ENCODE measurements at places on chromosomes 3 and 15.
A peak's percentile ranks its signal among the peaks of the same experiment; 100 is the strongest.

GRCh38 chr3:179624451-179624850 lies 19.9 kb downstream of the NDUFB5 start:
- no peak for DNase-seq

GRCh38 chr3:120852412-120852811 lies 55.6 kb upstream of the STXBP5L start:
- DNase-seq: no peak

DNA sequence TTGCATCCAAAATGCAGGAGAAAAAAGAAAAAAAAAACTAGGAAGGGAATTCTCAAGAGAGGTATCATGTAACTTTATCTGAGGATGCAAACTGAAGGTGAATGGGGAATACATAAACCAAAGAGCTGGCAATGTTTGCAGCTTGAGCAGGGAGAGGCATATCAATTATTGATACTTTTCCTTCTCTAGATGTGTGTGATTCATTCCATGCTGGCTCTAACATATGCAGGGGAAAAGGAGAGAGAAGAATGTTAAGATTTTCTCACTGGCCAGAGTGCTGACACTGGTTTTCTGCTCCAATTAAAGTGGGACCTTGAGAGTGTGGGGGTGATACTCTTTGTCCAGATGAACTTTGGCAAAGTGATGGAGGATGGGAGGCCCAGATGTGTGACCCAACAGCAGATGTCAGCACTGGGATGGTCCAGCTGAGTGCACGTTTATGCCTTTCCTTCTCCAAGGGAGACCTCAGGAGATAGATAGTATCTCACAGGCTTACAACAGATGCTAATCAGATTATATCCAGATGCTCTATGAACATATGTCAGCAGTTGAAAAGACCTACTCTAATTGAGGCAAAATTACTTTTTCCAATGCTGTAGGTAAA lies 50.0 kb upstream of the PSMD6 start:
- DNase-seq: no peak

DNA sequence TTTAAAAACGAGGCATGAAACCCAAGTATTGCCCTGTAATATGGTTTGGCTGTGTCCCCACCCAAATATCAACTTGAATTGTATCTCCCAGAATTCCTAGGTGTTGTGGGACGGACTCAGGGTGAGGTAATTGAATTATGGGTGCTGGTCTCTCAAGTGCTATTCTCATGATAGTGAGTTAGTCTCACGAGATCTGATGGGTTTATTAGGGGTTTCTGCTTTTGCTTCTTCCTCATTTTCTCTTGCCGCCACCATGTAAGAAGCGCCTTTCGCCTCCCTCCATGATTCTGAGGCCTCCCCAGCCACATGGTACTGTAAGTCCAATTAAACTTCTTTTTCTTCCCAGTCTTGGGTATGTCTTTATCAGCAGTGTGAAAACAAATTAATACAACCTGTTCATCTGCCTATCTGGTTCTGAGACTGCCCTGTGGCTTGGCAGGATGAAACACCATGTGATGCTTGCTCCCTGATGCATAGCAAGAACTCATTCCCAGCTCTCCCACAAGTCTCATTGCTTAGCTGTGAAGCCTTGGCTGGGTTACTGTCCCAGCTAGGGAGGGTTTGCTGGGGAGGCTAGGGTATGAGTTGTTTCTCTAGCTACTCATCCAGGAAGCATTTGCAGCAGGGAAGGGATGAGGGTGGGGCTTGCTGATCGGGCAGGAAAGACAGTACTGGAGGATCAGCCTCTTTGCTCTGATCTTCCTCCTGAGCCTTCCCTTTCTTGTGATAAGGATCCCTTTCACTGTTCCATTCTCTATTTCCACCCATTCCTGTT lies 3.7 kb upstream of the SQOR start:
- DNase-seq: no peak

DNA sequence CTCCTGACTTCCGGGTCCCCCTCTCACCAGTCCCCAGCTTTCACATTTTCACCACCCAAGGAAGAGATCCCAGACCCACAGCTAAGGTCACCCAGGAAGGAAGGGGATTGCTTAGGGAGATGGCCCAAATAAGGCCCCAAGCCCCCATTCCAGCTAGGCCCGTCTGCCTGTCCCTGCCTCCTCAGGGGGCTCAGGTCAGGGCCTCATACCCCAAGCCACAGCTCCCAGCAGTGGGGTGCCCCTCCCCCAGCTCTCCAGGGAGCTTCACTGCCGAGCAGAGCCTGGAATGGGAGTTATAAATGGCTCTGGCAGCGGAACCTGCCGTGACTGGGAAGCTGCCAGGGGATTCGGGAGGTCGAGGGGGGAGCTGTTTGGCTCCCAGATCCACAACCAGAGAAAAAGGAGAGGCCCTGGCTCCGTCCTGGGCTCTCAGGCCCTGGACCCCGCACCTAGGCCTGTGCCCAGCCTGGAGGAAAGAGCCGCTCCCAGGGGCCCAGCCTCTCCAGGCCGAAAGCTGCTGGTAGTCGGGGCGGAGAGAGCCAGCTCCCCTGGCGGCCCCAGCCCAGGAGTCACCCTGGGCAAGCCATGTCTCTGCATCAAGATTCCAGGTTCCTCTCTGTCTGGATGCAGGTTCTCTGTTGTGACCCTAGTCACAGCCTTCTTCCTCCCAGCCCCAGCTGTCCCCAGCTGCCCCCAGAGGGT lies 550 bp downstream of the CCDC9B start:
- no peak for DNase-seq

DNA sequence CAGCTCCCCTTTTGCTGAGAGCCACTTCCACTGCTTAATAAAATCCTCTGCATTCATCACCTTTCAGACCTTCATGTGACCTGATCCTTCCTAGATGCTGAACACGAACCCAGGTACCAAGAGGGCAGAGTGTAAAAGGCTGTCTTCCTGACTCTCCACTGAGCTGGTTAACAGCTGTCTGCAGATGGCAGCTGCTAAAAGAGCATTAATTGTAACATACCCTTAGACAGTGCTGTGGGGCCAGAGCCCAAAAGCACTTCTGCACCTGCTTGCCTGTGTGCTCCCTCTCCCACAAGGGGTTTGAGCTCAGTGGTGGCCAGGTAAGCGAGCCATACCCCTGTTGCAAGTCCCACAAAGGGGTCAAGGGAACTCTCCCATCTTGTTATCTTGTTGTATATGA lies 187.3 kb downstream of the UBE2E2 start:
- no peak for DNase-seq

- peak; percentile 44 for DNase-seq
Observed at GRCh38 chr15:57340682-57341259, 35.5 kb upstream of the CGNL1 start.

GRCh38 chr3:157956850-157957249 lies 149.4 kb downstream of the SHOX2 start:
- DNase-seq: no peak

- no peak for DNase-seq
Observed at GRCh38 chr15:58585693-58586443, 154.1 kb downstream of the LIPC start.

GRCh38 chr15:33801954-33802353 lies 166.3 kb upstream of the CHRM5 start:
- DNase-seq: no peak

DNA sequence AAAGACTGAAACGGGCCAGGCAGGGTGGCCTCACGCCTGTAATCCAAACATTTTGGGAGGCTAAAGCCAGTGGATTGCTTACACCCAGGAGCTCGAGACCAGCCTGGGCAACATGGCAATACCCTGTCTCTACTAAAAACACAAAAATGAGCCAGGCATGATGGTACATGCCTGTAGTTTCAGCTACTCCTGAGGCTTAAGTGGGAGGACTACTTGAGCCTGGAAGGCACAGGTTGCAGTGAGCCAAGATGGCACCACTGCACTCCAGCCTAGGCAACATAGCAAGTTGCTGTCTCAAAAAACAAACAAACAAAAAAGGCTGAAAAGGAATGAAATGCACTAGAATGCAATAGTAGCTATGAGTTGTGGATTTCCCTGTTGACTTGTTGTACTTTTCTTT lies 94.7 kb downstream of the STAG1 start:
- no peak for DNase-seq

GRCh38 chr15:77013776-77014131 lies 18.8 kb downstream of the PSTPIP1 start:
- DNase-seq: no peak

- no peak for DNase-seq
Observed at GRCh38 chr3:3799173-3800079, at the start of gene LRRN1. Gene LRRN1 (plus strand): TSS chr3:3799431. CDS start chr3:3844642, 45,211 bp downstream.

GRCh38 chr15:92907896-92908712 lies 8.0 kb downstream of the CHD2 start:
- no peak for DNase-seq

DNA sequence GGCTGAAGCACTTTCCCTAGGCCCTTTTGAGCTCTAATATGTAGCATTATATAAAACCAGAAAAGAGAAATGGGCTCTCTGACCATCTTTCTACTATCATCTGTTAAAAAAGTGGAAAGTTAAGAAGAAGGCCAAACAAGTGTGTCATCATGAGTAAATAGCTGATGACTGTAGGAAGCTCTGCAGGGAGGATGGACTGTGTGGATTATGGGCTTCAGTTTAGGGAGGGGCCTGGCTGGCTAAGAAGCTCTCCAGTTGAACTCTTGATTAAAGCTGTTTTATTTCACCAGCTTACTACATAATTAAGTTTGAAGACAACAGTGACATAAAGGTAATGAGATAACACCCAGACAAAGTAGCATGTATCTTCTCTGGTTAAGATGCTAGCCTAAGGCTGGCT lies 30.6 kb downstream of the INTS14 start:
- DNase-seq: no peak

DNA sequence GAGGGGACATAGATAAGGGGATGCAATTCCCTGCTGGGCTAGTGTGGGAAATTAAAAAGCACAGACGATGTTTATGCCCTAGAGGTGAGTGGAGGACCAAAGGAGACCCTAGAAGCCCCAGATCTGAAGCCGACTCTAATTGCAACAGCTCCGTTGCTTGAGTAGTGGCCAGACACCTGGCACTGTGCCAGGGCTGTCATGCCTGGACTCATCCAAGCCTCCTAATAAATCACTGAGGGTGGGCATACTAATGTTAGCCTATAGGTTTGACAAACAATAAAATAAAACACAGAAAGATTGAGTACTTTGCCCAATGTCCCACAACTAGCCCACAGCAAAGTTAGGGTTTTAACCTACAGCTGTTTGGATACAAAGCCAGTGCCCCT lies 25.4 kb upstream of the MRPS22 start:
- no peak for DNase-seq

GRCh38 chr3:56926243-56926946 lies 124.6 kb upstream of the ARHGEF3 start:
- DNase-seq: no peak

- no peak for DNase-seq
Observed at GRCh38 chr3:4836516-4836915, 142.7 kb upstream of the BHLHE40 start.

GRCh38 chr3:171803044-171803443 lies 7.2 kb downstream of the PLD1 start:
- DNase-seq: no peak

- no peak for DNase-seq
Observed at GRCh38 chr3:61333192-61333961, 82.1 kb upstream of the FHIT start.

- no peak for DNase-seq
Observed at GRCh38 chr3:128506754-128507153, 13.8 kb upstream of the GATA2 start.

- DNase-seq: no peak
Observed at GRCh38 chr3:10389339-10389738, 68.4 kb upstream of the SEC13 start.

- no peak for DNase-seq
Observed at GRCh38 chr15:75821786-75822345, 21.4 kb upstream of the UBE2Q2 start.

GRCh38 chr3:33808559-33808958 lies 10.1 kb downstream of the PDCD6IP start:
- DNase-seq: no peak

DNA sequence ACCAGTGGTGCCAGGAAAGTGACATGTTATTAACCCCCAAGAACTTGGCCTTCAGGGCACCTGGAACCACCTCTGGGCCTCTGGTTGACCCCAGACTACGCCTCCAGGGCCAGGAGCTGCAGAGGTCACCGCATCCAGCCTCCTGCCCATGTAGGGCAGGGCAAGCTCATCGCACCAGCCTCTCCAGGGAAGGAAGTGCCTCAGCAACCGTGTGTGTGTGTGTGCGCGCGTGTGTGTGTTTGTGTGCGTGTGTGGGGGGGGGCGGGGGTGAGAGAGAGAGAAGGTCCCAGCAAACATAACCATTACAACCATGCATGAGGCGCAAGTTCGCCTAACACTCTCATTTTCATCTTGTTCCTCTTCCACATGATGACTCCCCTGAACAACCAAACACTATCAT lies 31.8 kb downstream of the RAB6B start:
- no peak for DNase-seq

- no peak for DNase-seq
Observed at GRCh38 chr3:130671545-130672312, 74.9 kb downstream of the PIK3R4 start.

GRCh38 chr3:127585163-127585812 lies 5.2 kb downstream of the TPRA1 start:
- no peak for DNase-seq

- no peak for DNase-seq
Observed at GRCh38 chr15:58590926-58591325, 158.6 kb downstream of the ADAM10 start.

- DNase-seq: no peak
Observed at GRCh38 chr3:105355408-105356061, 11.2 kb upstream of the ALCAM start.

DNA sequence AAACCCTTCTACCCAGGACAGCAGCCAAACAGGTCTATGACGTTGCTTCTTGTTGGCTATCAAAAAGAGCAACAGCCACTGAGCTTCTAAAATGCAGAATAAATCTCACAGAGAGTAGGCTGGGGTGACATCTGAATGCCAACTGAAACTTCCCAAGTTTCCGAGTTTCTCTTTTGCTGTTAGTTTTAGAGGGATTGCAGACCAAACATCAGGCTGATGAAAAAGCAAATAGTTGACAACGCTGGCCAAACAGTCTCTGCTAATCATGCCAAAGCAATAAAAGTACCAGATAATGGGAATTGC lies 670 bp upstream of the CBLB start:
- DNase-seq: no peak

DNA sequence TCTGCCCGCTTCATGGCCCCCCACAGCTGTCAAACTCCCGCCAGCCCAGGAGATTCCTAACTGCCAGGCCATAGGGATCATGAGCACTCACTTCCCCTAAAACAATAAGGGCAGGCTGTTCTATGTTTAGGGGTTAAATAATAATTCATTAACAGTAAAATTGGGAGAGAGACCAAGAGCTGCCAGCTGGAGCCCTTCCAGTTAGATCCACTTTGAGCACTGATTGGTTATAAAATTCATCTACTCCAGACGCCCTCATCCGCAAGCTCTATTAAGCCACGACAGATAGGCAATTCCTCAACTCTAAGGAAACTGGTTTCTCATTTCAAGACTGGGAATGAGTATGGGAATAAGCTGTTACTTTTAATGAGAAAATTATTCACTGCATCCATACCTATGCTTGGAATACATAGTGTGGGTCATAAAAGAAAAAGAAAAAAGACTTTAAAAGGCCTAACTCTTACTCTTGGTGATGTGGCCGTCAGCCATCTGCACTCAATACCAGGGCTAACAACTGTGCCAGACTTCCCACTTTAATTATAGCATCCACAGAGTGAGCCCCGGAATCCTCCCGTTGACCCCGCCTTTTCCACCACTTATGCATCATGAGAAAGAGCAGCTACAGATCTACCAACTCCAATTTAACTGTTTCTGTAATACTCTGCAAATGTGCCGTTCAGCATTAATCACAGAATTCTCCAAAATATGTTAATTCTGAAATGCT lies 44.5 kb downstream of the IL17RD start:
- no peak for DNase-seq
